ENCODE measurements at places on chromosomes 7 and 10.

DNA sequence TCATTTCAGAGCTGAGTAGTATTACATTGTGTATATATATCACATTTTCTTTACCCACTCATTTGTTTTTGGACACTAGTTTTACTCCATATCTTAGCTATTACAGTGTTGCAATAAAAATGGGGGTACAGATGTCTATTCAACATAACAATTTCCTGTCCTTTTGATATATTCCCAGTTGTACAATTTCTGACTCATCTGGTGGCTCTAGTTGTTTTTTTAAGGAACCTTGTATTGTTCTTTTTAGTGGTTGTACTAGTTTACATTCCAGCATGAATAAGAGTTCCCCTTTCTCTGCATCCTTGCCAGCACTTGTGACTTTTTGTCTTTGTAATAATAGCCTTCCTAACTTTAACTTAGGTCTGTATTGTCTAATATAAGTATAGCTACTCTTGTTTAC lies 739.9 kb downstream of the XPNPEP1 start:
- DNase-seq = no peak
- H3K27ac ChIP-seq = no peak overlapping the region
- H3K27me3 ChIP-seq = no peaks in the 10 kb centered on the region
- no peak overlapping the region for H3K4me3 ChIP-seq
- H3K4me1 ChIP-seq = no peaks in the 10 kb centered on the region

DNA sequence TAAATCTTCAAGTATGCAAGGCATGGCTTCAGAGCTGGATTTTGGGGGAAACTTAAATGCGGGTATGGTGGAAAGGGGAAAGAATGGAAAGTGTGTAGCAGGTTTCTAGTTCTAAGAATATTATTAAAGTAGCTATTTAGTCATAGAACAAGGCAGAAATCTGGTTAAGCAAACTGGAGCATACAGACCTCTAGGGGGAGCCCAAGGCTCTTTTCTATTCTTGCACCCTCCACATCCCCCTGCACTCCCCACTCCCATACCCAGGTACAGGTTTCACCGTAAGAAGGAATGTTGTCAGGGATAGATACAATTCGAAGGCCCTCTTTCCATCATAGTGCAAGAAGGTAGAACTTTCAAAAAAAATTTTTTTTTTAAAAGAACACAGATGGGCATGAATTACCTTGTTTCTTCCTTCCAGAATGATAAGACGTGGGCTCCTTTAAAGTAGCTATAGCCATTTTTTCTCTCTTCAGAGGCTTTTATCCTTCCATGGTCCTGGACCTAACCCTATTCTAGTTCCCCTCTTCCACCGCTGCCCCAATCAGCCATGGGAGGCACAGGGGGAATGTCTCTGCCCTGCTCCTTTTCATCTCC lies 41.5 kb upstream of the SMIM30 start:
- H3K27me3 ChIP-seq = no peaks in the 10 kb centered on the region
- no peaks in the 10 kb centered on the region for H3K36me3 ChIP-seq
- no peaks in the 10 kb centered on the region for H3K4me1 ChIP-seq
- no peak overlapping the region for H3K27ac ChIP-seq
- no peak overlapping the region for H3K4me3 ChIP-seq

DNA sequence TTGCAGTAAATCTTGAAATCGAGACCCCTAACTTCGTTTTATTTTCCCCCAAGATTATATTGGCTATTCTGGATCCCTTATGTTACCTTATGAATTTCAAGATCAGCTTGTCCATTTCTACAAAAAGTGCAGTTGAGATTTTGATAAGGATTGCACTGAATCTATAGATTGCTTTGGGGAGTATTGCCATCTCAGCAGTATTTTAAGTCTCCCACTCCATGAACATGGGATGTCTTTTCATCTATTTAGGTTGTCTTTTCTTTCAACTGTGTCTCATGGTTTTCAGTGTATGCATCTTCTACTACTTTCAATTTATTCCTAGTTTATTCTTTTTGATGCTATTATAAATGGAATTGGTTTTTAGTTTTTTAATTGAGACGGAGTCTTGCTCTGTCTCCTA lies 89.6 kb downstream of the EZH2 start:
- H3K27ac ChIP-seq = no peak overlapping the region
- no peak overlapping the region for H3K4me3 ChIP-seq
- H3K4me1 ChIP-seq = no peaks in the 10 kb centered on the region

- DNase-seq = no peak
- no peak overlapping the region for H3K27ac ChIP-seq
- no peak overlapping the region for H3K4me3 ChIP-seq
- no peaks in the 10 kb centered on the region for H3K36me3 ChIP-seq
Measured at GRCh38 chr7:157801971-157802675, 465.3 kb downstream of the DNAJB6 start.

DNA sequence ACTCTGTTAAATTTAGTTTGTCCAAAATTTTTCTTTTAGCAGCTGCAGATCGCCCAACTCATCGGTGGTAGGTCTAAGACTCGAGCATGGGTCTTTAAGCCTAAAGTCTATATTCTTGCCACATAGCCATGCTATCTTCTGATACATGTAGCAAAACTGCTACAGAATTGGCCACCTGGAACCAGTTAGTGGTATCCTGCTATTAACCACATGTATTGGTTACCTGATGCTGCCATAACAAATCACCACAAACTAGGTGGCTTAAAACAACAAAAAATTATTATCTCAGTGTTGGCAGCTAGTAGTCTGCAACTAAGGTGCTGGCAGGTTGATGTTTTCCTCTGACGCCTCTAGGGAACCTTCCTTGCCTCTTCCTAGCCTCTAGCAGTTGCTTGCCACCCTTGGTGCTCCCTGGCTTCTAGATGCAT lies 96.7 kb upstream of the PIK3CG start:
- H3K36me3 ChIP-seq = no peaks in the 10 kb centered on the region
- DNase-seq = no peak
- H3K27me3 ChIP-seq = no peaks in the 10 kb centered on the region

GRCh38 chr7:25968205-25968993 lies 183.6 kb upstream of the NFE2L3 start:
- H3K36me3 ChIP-seq = no peaks in the 10 kb centered on the region
- peaks cover 17% of the 10 kb centered on the region for H3K27me3 ChIP-seq
- H3K4me3 ChIP-seq = peak overlapping the region; percentile 24
- peaks cover 19% of the 10 kb centered on the region for H3K4me1 ChIP-seq

- no peak overlapping the region for H3K4me3 ChIP-seq
- no peaks in the 10 kb centered on the region for H3K36me3 ChIP-seq
- H3K4me1 ChIP-seq = no peaks in the 10 kb centered on the region
- DNase-seq = no peak
- H3K27ac ChIP-seq = no peak overlapping the region
Measured at GRCh38 chr10:98076086-98076485, 45.7 kb upstream of the CRTAC1 start.

GRCh38 chr10:103759100-103759781 lies 96.1 kb downstream of the SH3PXD2A start:
- H3K4me1 ChIP-seq = peaks cover 63% of the 10 kb centered on the region
- H3K4me3 ChIP-seq = no peak overlapping the region
- peak; percentile 47 for DNase-seq
- H3K36me3 ChIP-seq = no peaks in the 10 kb centered on the region

DNA sequence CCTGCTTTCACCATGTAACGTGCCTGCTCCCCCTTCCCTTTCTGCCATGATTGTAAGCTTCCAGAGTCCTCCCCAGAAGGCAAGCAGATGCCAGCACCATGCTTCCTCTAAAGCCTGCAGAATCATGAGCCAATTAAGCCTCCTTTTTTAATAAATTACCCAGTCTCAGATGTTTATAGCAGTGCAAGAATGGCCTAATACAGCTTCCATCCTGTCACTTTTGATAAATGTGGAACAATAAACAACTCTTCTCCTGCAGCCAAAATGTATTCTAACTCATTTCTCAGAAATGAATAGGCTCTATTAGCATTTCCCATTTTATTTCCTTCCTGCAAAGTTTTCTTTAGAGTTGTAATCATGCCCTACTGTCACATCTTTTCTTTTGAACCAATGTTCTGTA lies 43.4 kb downstream of the C7orf25 start:
- no peaks in the 10 kb centered on the region for H3K27me3 ChIP-seq
- H3K4me1 ChIP-seq = no peaks in the 10 kb centered on the region
- H3K4me3 ChIP-seq = no peak overlapping the region

DNA sequence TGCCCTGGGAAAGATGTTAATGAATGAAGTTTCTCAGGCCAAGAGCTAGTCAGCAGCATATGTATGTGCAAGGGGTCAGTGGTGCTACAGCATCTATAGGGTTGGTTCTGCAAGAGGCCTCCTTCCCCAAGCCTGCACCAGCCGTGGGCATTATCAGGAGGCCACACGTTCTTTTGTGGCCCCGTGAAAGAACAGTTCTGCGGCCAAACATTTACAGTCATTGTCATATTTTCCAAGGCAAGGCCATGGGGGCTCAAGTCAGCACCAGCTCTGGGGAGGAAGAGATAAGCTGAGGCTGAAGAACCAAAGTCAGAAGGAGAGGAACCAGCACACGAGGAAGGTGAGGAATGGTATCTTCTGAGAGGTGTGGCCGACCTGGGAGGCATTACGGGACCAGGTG lies 54.4 kb upstream of the TMEM72 start:
- no peaks in the 10 kb centered on the region for H3K4me1 ChIP-seq
- H3K27ac ChIP-seq = no peak overlapping the region
- peaks cover under 1% of the 10 kb centered on the region for H3K27me3 ChIP-seq
- no peak overlapping the region for H3K4me3 ChIP-seq
- H3K36me3 ChIP-seq = no peaks in the 10 kb centered on the region

- H3K36me3 ChIP-seq = peaks cover 9% of the 10 kb centered on the region
- peak overlapping the region; percentile 56 for H3K4me3 ChIP-seq
- peak overlapping the region; percentile 77 for H3K27ac ChIP-seq
- H3K27me3 ChIP-seq = no peaks in the 10 kb centered on the region
Measured at GRCh38 chr7:43650457-43651052, 67.6 kb downstream of the STK17A start.

DNA sequence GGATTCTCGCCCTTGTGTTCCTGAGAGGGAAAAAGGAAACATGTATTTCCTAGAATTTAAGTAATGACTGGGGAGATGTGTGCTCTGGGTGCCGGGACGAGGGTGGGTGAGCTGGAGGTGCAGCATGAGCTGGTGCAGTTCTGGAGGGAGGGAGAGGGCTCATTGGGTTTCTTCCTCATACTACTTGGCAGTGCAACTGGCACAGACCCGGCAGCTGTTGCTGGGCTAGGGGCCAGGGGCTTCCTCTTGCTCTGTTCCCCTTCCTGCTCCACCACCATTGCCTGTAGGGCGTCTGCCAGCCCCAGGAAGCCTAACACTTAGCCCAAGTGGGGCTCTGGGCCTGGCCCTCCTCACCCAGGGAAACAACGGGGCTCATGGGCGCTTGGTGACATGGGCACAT lies 5.9 kb downstream of the RET start:
- no peak for DNase-seq
- no peak overlapping the region for H3K27ac ChIP-seq
- H3K4me3 ChIP-seq = no peak overlapping the region
- peaks cover 5% of the 10 kb centered on the region for H3K27me3 ChIP-seq
- H3K4me1 ChIP-seq = peaks cover under 1% of the 10 kb centered on the region

DNA sequence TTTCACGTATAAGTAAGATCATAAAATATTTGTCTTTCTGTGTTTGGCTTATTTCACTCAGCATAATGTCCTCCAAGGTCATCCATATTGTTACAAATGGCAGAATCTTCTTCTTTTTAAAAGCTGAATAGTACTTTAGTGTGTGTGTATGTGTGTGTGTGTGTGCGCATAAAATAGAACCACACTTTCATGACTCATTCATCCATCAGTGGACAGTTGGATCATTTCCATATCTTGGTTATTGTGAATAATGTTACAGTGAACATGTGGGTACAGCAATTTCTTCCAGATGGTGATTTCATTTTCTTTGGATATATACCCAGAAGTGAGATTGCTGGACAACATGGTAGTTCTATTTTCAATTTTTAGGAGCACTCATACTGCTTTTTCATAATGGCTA lies 622.4 kb downstream of the NRG3 start:
- no peaks in the 10 kb centered on the region for H3K4me1 ChIP-seq
- DNase-seq = no peak
- H3K27me3 ChIP-seq = no peaks in the 10 kb centered on the region
- H3K4me3 ChIP-seq = no peak overlapping the region
- no peak overlapping the region for H3K27ac ChIP-seq
- no peaks in the 10 kb centered on the region for H3K36me3 ChIP-seq

- no peaks in the 10 kb centered on the region for H3K36me3 ChIP-seq
- peak overlapping the region; percentile 66 for H3K4me3 ChIP-seq
- H3K27me3 ChIP-seq = no peaks in the 10 kb centered on the region
- H3K4me1 ChIP-seq = peaks cover 15% of the 10 kb centered on the region
- H3K27ac ChIP-seq = peak overlapping the region; percentile 0
Measured at GRCh38 chr10:114822444-114823076, 980 bp downstream of the FHIP2A start.

Measured in CD4-positive, alpha-beta T cell (primary cell).